Stimulated activated CD4-positive, alpha-beta T cell treated with anti-CD3 and anti-CD28 coated beads, Interleukin-1b, Interleukin-23, amount 100 ng/mL, for 1 hour (primary cell): ENCODE measurements at places on chromosomes 3 and 15.

GRCh38 chr15:29570948-29571791, 251.1 kb downstream of the TJP1 start:
- no peak for DNase-seq

GRCh38 chr3:63207066-63207590, 71.0 kb upstream of the SYNPR start:
- DNase-seq: no peak

GRCh38 chr3:98962951-98963350, 61.5 kb upstream of the DCBLD2 start:
- no peak for DNase-seq

DNA sequence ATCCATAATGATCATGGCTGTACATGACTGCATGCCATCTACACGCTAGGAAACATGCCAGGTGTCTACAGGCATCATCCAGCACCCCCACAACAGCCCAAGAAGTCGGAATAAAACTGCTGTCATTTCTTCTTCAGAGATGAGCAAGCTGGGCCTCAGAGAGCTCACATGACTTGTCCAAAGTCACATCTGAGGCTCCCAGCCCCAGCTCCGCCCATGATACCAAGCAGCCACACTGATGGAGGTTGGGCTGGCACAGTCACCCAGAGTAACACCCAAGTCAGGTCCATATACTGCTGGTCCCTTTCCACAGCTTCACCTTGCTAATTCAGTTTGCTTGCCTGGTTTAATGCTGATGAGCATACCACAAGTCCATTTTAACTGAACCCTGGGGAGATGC, 116.6 kb downstream of the SEC22A start:
- no peak for DNase-seq

DNA sequence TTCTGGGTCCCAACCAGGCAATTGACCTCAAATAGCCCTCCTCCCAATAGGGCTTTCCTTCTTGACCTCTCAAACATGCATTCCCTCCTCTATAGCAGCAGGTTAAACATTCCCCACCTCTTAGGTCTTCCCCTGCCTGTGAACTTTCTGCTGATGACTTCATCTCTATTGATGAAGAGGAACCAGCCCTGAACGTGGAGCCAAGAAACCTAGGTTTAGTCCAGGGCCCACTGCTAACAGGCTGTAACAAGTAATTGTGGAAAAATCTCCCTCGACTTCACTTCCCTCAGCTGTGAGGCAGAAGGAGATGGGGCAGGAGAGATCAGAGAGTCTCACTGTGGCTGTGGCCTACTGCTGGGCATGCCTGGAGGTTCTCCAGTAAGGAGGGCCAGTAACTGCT, 24.7 kb downstream of the ILDR1 start:
- no peak for DNase-seq

- no peak for DNase-seq
Measured at GRCh38 chr3:171615686-171616085, 155.5 kb upstream of the TNIK start.

DNA sequence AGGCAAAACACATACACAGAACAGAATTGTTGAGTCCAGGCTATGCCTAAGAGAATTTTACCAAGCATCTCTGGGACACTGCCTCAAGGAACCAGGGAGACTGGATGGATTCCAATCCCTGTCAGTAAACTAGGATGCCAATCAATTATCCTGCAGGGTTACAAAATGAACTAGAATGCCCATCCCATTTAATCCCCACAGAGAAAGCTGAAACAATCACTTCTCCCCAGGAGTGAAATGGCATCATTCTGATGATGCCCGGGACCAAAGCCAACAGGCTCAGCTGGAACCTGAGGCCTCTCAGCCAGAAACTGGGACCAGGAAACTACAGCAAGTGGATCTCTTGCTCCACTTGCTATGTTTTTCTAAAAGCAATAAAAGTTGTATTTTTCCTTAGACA, 130.0 kb upstream of the TJP1 start:
- no peak for DNase-seq

DNA sequence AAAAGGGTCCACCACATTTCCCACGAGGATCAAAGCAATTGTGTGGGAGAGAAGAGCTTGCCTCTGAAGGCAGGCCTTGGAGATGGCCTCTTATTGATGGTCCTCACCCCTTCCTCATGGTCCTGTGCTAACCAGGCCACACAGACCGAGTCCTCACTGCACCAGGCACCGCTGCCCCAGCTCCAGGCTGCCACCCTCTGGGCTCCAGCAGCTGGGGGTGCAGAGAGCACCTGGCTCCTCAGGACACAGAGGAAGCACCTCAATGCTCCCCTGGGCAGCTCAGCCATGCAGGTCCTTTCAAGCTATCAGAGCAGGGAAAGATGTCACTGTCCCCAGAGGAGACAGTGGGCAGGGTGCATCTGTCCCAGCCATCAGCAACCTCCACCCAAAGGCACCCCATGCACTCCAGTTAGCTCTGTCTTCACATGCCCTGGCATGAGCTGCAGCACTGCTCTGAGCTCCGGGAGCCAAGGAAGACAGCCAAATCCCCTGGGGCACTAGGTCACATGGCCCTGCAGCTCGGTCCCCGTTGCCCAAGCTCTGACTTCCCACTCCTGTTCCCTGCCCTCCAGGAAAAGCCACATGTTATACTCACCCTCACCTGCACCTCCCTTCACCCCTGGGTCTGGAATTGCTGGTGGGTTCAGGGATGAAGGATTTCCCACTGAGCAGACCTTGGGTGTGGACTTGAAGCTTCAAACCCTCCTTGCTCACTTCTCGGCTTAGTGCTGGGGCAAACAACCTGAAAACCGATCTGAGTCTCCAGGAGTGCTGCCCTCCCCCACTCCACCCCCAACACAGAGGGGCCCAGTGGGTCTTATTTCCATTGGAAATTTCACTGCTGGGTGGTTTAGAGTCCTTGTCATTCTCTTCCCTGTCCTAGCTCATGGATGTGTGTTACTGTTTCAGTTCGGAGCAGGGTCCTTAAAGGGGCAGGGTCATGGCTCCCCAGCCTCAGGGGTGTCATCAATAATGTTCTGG, 32.6 kb downstream of the ALS2CL start:
- no peak for DNase-seq

DNA sequence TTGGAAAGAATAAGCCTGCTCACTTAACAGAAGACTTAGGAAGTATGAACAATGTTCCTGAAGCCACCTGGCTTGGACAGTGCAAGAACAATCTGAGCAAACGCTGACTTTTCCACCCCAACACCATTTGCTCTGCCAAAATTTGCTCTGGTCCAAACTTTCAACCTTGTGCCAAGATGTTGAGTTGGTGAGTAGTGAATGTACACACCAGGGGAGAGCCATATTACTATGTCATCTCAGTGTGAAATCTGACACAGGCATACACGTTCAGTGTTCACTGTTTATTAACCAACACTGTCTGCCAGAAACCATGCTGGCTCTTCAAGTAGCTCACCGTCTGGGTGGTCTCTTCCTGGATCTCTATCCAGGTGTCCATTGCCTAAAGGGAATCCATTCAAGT, 152.9 kb upstream of the LPP start:
- DNase-seq: no peak

GRCh38 chr3:107894998-107895397, 195.8 kb downstream of the CD47 start:
- no peak for DNase-seq

- DNase-seq: no peak
Measured at GRCh38 chr3:177102553-177102952, 94.7 kb downstream of the TBL1XR1 start.

- DNase-seq: no peak
Measured at GRCh38 chr3:2921452-2921851, 188.7 kb downstream of the IL5RA start.

GRCh38 chr3:194575484-194576210, 57.6 kb downstream of the TMEM44 start:
- DNase-seq: no peak

DNA sequence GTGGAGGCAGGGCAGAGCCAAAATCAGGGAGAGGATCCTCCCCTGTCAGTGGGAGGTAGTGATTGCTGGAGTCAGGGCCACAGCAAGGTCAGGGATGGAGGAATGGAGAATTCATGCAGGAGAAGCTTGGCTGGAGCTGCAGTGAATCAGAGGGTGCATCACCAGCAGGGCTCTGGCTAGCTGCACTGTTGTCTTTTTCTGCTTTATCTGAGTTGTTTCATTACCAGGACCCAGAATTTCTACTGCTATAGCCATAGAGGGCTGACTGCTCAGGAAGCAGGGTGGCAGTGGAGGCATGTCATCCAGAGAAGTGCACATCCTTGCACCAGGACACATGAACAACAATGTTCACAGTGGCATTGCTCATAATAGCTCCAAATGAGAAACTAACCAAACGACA, 113.5 kb upstream of the GALNT15 start:
- DNase-seq: no peak
